Fibroblast of skin of left quadriceps (primary cell): ENCODE measurements at places on chromosomes 5 and 9.
A peak's percentile ranks its signal among the peaks of the same experiment; 100 is the strongest.

DNA sequence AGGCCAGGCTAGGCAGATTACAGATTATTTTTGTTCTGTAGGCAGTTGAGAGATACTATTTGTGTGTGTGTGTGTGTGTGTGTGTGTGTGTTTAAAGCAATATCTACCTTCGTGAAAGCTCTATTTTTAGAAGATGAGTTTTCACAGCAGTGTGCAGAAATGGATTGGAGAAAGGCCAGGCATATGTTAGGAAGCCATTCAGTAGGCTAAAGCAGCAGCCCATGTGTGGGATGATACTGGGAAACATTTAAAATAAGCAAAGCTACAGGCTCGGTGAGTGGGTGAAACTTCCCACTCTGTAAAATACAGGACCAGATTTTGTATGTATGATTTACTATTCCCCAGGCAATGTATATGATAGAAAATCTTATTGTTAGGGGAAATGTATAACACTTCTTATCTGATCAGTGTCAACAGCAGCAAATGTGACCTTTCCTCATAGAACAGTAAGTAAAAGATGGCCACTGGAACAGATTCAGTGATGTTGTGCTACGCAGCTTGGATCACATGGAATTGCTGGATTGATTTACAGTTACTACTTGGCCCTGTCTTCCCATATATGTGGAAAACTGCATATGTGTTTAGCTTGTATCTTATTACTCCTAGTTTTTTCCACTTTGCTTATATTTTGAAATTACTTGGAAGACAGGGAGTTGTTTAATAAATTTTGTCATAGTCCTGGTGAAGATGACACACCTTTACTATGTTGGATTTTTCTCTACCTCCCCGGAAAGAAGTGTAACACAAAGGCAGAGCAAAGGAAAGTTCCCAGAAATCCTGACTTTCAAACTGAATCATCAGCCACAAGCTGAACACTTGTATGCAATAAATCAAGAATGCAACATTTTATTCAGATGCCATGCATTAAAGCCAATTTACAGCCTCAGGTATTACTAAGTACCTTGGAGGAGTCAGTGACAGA lies 1077.7 kb upstream of the SEMA6A start:
- DNase-seq = peak; percentile 11

GRCh38 chr5:107126341-107126740 lies 544.4 kb downstream of the EFNA5 start:
- DNase-seq = no peak

DNA sequence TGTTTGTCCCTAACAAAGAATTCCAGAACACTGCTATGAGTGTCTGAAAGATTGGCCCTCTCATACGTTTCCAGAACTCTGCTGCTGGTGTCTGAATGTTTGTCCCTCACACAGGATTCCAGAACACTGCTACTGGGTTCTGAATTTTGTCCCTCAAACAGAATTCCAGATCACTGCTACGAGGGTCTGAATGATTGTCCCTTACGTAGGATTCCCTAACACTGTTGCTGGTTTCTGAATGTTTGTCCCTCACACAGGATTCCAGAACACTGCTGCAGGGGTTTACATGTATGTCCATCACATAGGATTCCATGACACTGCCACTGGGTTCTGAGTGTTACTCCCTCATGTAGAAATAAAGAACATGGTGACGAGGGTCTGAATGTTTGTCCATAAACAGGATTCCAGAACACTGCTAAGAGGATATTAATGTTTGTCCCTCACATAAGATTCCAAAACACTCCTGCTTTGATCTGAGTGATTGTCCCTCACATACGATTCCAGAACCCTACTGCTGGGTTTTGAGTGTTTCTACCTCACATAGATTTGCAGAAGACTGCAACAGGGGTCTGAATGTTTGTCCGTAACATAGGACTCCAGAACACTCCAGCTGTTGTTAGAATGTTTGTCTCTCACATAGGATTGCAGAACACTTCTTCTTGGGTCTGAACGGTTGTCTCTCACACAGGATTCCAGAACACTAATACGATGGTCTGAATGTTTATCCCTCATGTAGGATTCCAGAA lies 214.4 kb downstream of the FOXD4L6 start:
- DNase-seq = no peak

GRCh38 chr5:73482383-73483136 lies 15.7 kb upstream of the BTF3 start:
- DNase-seq = peak; percentile 20

GRCh38 chr9:4118666-4119065 lies 181.2 kb downstream of the GLIS3 start:
- no peak for DNase-seq

- DNase-seq = no peak
These were observed 92.2 kb downstream of the TNC start for GRCh38 chr9:115025721-115026120.

DNA sequence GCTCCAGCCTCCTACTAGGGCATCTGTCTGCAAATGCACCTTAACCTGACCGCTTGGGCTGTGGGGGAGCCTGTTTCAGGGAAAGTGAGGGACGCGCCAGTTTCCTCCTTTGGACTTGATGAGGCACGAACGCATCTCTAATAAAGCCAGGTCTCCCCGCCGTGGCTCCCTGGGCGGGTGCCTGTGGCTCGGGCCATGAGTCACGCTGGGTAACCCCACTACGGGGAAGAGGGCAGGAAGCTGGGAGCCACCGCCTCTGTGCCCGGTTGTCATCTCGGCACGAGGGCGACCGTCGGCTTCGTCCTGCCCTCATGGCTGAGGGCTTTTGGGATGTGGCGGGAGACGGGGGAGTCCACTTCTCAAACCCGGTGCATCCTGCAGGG lies 12.1 kb downstream of the NOTCH1 start:
- no peak for DNase-seq

DNA sequence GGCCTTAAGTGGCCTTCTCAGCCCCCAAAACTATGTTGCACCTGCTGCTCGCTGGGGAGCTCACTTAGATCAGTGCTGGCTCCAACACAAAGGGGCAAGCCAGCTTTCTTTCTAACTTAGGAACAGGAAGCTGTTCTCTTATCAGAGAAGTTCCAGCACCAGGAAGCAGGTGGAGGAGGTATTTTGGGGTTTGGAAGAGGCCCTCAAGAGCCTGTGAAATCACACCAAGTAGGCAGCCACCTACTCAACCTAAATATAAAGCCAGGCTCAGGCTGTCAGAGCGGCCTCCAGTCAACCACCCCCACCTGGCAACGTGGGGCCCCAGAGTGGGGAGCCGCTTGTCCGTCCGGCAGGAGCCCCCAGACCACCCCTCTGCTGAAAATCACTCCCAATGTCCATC lies 152.8 kb downstream of the OLFM1 start:
- DNase-seq = no peak

- no peak for DNase-seq
These were observed 15.1 kb downstream of the PNPLA7 start for GRCh38 chr9:137535120-137535428.

- DNase-seq = no peak
These were observed 817.8 kb downstream of the TLE1 start for GRCh38 chr9:80871596-80871995.

- DNase-seq = no peak
These were observed 229.8 kb upstream of the IL12B start for GRCh38 chr5:159560088-159560487.

- DNase-seq = no peak
These were observed 5.1 kb downstream of the TGFBI start for GRCh38 chr5:136033848-136034247.

- DNase-seq = no peak
These were observed 7.2 kb downstream of the KDM4C start for GRCh38 chr9:6764950-6765349.

DNA sequence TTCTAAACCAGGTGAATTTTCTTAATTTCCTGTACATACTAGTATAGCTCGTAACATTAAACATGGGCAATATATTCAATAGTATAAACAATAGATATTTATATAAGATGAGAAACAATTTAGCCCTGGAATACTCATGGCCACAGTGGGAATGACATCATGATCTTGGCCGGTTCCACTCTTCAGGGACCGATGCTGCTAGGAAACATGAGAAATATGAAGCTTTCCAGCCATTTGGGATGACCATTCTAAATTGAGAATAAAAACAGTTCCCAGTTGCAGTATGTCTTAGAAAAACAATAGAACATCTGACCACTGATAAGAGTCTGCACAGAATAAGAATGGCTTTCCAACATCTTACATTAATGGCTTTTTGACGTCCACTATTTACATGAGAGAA lies 33.3 kb upstream of the SLCO6A1 start:
- DNase-seq = no peak

DNA sequence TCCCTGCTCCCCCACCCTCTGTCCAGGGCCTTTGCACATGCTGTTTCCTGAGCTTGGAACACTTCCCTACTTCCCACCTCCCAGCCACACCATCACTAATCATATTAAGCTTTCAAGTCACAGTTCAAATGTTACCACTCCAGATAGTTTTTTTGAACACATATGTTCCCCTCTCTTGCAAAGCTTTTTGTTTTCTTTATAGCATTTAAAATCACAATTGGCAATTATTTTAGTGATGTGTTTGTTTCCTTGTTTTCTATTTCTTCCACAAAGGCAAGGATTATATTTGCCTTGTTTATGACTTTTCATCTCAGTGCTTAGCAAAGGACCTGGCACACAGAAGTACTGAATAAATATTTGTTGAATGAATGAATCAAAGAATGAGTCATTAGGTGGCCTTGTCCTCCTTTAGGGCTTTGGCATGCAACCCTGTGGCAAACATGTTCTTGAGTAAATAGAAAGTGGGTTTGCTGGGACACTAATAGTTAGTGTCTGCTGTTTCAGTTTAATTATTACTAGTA lies 386.8 kb downstream of the FGF10 start:
- no peak for DNase-seq

GRCh38 chr5:135643881-135644766 lies 65.3 kb upstream of the CXCL14 start:
- DNase-seq = no peak

GRCh38 chr5:142862594-142862993 lies 92.4 kb downstream of the ARHGAP26 start:
- no peak for DNase-seq

DNA sequence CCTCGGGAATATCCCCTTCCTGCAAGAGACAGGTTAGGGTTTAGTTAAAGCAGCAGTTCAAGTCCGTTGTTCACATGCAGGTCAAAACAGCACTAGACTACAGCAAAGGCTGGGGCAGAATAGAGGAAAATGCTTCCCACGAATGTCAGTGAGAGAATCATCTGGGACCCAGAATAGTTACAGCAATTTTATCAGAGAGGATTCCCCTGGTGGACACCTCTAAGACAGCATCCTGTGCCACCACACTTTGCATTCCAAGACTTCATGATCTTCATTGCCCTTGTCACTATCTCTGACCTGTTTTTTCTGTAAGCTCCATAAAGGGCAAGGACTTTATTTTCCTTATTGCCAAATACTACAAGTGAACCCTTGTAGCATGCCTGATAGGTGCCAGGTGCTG lies 12.9 kb downstream of the GRXCR2 start:
- no peak for DNase-seq

- DNase-seq = no peak
These were observed 38.0 kb downstream of the ABITRAM start for GRCh38 chr9:108972186-108972585.

DNA sequence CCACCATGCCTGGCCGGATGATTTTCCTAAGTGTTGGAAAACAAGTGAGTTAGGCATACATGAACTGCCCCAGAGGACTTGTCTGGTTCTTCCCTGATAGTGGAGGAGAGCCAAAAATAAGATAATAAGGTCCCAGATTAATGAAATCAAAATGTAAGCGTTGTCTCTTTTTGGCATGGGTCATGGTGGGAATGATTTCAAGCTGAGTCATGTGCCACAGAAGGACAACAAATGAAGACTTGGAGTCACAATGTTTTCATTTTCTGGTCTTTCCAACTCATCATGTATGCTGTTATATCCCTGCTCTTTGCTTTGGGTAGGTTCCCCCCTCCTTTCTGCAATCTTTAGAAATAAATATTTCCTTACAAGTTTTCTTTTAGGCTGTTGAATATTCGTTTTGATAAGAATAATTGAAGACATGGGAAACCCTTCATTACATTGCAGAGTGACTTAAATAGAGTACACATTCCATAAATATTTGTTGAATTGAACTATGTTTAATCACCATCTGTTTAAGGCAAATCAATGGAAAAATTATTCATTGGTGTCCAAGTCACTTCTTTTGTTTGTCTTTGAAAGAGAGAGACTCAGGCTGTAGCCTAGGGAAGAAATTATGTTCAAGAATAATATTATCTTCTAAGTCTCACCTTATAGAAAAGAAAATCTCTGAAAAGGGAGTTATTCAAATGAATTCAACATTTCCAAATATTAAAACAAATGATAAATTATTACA lies 196.3 kb downstream of the CSNK1G3 start:
- DNase-seq = peak; percentile 97

DNA sequence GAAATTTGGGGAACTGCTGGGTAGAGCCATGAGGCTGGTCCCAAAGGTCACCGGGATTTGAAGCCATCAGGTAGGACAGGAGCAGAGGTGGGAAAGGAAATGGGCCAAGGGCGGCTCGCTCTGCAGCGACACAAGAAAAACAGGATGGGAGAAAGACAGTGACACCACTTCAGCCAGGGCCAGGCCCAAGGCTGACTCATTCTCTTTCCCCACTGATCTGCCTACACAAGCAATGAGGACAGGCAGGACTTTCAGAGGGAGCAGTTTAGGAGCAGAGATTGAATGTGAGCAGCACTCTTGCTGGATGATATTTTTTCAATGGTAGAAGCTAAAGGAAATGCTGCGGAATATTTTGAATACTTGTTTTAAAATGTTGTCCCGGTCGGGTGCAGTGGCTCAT lies 3.5 kb downstream of the RUFY1 start:
- no peak for DNase-seq
